ENCODE measurements at places on chromosomes 5 and 9.

- no peak for DNase-seq
These were observed 5.7 kb upstream of the SMC2 start for GRCh38 chr9:104088416-104088815.

- DNase-seq, result no peak
These were observed 490.3 kb downstream of the ARHGEF28 start for GRCh38 chr5:74116266-74116665.

GRCh38 chr5:177022386-177023302, at the start of gene ZNF346:
TSS of gene ZNF346 (plus strand) at chr5:177022696. CDS start at chr5:177022739, 43 bp downstream.
- peak; percentile 93 for DNase-seq

DNA sequence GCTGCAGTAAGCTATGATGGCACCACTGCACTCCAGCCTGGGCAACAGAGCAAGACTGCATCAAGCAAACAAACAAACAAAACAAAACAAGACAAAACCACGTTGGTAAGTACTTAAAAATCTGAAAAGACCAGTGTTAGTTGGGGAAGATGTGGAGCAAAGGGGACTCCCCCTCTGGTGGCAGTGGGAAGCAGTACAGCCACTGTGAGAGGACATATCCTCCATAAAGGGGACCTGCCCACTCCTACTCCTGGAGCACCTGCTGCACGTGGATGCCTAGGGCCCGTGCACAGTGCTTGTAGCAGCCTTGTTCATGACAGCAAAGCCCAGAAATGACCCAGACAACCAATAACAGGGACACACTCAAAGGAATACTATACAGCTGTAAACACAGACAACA, 17.0 kb upstream of the IPPK start:
- no peak for DNase-seq

- no peak for DNase-seq
These were observed 159.2 kb upstream of the PLPPR1 start for GRCh38 chr9:100869326-100869725.

- no peak for DNase-seq
These were observed 97.6 kb upstream of the CDH10 start for GRCh38 chr5:24742334-24742733.

GRCh38 chr5:23507278-23507685, at the start of gene PRDM9:
TSS of gene PRDM9 (plus strand) at chr5:23507609. CDS start at chr5:23509034, 1,425 bp downstream.
- no peak for DNase-seq

GRCh38 chr5:1009359-1010180, 968 bp downstream of the NKD2 start:
- DNase-seq, result no peak

- peak; percentile 33 for DNase-seq
These were observed 639 bp downstream of the INVS start for GRCh38 chr9:100099722-100100042.

DNA sequence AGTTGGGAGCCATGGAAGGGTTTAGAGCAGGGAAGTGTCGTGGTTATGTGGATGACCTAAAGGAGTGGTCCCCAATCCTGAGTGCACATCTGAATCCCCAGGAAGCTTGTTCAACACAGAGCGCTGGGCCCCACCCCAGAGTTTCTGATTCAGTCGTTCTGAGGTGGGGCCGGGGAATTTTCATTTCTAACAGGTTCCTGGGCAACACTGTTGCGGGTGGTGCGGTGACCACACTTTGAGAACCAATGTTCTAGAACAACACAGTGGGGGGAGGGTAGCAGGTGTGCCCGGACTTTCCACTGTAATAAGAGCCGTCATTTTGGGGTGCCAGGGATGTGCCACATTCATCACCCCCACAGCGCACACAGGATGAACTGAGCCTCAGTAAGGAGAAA, 39.3 kb downstream of the DUSP1 start:
- no peak for DNase-seq

- DNase-seq, result no peak
These were observed 337.5 kb upstream of the ZNF608 start for GRCh38 chr5:125083981-125084380.

DNA sequence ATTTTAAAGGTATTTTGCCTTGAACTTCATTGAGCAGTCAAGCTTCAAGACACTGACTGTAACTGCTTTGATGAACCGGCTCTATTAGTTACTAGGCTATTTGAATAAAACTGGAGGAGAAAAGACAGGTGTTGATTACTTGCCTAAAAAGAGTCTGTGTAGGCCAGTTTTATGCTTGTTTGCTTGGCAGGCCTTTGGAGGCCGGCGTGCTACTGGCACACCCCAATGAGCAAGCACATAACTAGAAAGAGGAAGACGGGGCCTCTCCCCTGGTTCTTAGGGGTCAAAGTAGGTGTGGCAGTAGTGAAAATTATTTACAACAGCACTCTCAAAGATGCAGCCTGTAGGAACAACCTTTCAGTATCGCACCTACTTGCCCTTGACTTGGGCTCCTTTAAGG, 2.1 kb upstream of the ZFR start:
- no peak for DNase-seq
